ENCODE measurements at places on chromosomes 4 and X. TPM values are rescaled to one million over a fixed set of nuclear protein-coding genes. Genes with fewer than 3 reads are reported as not detected.

Gene MAGEA9
- total RNA-seq = not detected

Gene GAGE1
- not detected for total RNA-seq

DNA sequence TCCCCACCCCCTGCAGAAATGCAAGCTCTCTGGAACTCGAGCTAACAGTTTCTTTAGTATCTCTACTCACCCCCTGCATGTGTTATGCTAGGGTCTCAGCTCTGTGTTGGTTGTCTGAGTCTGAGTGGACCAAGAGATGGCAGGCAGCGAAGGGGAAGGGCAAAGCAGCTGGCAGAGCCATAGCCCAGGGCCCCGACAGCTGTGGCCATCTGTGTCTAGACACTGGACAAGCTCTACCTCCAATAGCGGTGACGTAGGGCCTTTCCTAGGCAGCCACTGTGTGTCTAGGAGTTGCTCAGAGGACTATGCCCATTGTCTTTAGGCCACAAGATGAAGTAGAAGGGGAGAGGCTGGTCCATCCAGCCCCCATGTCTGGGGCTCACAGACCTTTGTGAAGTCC, 79.2 kb downstream of the EFNB1 start:
- no peak for DNase-seq

DNA sequence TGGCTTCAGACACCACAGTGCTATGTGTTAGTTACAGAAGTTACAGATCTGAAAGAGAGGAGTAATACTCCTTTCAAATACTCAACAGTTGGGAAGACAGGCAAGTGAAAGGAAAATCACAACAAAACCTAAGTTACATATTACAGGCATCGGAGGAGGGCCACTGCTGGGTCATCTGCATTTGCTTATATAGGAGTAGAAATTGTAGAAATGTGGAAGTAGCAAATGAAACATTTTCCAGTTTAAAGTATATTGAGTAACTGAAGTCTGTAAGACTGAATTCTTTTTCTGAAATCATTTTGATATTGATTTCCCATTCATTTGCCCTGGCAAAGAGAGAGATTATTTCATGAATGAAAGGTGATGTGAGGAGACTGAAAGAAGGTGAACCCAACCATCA, 201.7 kb downstream of the SPRY1 start:
- no peak for DNase-seq

GRCh38 chrX:72308566-72309296, 3.0 kb upstream of the CITED1 start:
- peak; percentile 79 for DNase-seq

DNA sequence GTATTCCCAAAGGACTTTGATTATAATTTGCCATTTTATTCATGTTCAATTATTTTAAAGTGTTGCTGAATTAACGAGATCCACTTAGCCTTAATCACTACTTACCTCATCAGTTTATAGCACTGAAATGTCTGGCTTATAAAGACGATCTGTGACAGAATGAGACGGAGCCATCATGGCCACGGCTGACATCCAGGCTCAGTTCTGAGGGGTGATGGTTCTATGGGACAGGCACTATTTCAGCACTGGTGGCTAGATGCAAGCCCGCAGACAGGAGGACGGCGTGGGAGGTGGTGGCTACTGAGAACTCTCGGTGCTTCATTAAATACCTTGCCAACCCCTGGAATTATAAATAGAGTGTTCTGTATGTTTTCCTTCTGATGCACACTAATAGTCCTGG, 1084.2 kb upstream of the TENM3 start:
- DNase-seq = no peak

- no peak for DNase-seq
These were observed 19.9 kb downstream of the DCHS2 start for GRCh38 chr4:154471526-154472331.

DNA sequence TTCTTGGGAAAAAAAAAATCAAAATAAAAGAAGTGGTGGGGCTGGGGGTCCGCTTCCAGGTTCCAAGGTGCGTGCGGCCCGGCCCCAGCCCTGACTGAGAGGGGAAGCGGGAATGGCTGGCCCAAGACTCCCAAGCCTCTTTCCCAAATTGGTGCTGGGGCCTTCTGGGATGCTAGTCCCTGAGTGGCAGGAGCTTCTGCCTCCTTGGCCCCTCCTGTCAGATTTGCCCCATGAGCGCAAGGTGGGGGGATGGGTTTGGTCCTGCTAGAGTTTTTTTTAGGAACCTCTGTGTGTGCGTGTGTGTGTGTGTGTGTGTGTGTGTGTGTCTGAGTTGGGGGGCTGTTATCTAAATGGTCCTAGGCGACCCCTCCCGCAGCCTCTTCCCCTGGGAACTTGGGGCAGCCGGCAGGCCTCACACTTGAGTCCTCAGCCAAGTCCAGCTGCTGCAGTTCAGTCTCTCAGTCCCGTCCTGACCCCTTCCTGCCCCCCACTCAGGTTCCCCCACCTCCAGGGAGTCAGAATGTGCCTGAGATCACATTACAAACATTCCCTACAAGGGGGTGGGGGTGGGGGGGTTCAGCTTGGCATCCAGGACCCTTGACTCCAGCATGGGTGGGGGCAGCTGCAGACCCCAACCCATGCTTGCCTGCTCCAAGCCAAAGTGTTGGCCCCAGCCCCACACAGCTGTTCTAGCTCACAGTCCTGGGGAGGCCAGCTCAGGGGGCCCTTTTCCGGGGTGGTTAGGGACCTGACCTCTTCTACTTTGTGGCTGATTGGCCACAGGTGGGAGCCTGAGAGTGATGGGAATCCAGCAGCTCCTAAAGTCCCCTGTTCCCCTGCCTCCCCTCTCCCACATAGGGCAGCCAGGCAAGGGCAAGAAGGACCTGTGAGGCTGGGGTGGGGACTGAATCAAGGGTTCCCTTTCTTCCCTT, 4.0 kb downstream of the EFNB1 start:
- DNase-seq = peak; percentile 6

DNA sequence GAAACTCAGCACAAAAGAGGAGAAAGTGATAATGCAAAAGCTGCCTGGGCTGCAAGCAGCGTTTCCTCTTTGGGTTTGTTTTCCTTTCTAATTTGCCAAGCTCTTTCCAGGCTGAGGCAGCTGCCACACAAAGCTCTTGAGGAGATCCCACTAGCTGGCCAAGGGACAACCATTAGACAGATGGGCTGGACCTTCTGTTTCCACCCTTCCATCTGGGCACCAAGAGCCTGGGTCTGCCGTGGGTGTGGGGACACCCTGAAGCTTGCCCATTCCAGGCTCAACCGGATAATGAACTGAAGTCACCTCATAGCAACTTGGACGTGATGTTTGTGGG, 194.6 kb upstream of the C1QTNF7 start:
- no peak for DNase-seq

GRCh38 chr4:85783900-85784299, 308.9 kb downstream of the ARHGAP24 start:
- no peak for DNase-seq

All from body of pancreas (tissue), 4 donors.